Fibroblast of pulmonary artery (primary cell): ENCODE measurements at places on chromosomes 2 and 18.

DNA sequence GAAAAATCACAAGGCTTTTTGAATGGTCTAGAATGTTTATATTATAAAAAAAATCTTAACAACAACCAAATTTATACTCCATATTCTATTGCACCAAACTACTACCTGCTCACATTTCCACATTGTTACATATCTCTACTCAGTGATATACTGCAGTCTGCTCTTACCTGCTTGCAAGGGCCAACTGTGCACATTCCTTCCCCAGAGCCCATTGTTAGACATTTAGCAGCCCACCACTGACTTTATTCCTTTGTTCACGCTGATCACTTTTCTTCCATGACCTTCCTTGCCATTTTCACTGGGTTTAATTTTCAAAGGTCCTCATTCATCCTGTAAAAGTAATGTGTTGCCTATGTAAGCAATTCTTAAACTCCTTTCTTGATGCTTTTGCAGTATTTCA, 109.7 kb upstream of the KCNJ3 start:
- no peak for DNase-seq

DNA sequence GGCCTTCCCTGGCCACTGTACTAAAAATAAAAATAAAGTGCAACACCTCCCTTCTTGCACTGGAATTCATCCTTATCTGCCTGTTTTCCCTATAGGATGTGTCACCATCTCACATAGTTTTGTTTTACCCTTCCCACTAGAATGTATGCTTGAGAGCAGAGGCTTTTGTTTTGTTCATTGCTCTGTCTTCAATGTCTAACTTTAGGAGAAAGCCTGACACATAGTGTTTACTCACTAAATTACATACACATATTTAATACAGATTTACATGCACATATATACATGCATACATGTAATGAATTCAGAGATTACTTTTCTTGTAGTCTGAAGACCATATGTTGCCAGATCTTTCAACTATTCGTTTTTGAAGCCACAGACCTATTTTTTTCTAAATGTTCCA, 23.0 kb downstream of the CD302 start:
- peak; percentile 49 for DNase-seq

DNA sequence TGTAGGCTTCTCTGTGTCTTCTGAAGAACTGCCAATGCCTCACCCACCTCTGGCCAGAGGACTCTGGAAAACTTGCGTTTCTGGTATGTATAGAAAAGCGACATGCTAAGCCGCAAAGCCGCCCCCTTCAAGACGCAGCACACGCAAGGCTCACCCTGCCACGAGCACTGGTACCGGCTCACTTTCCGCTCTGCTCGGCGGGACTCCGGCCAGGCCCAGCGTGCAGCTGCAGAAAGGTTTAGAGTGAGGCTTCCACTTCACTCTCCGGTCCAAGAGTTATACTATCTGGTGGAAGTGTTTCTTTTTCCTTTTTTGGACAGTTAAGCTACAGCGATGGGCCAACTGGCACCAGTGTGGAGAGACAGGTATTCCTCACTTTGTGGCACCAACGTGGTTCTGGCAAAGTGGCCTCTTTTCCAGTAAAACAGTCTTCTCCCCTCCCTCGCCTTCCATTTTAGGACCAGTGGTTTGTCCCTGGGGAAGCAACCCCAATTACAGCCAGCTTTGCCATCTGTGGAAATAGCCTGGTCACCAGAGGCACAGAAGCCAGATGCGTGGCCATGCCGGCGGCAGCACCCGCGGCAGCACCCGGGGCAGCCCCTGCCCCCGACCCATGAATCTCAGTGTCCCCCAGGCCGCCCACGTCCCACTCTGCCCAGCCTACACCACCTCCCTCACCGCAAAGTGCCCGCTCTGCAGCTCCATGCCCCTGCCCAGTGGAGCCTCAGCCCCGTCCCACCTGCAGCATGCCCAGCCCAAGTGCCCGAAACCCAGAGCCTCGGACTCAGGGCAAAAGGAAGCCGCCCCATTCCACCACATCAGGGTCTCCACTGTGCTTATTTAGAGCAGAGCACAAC, 91.6 kb upstream of the CTDP1 start:
- DNase-seq = no peak

DNA sequence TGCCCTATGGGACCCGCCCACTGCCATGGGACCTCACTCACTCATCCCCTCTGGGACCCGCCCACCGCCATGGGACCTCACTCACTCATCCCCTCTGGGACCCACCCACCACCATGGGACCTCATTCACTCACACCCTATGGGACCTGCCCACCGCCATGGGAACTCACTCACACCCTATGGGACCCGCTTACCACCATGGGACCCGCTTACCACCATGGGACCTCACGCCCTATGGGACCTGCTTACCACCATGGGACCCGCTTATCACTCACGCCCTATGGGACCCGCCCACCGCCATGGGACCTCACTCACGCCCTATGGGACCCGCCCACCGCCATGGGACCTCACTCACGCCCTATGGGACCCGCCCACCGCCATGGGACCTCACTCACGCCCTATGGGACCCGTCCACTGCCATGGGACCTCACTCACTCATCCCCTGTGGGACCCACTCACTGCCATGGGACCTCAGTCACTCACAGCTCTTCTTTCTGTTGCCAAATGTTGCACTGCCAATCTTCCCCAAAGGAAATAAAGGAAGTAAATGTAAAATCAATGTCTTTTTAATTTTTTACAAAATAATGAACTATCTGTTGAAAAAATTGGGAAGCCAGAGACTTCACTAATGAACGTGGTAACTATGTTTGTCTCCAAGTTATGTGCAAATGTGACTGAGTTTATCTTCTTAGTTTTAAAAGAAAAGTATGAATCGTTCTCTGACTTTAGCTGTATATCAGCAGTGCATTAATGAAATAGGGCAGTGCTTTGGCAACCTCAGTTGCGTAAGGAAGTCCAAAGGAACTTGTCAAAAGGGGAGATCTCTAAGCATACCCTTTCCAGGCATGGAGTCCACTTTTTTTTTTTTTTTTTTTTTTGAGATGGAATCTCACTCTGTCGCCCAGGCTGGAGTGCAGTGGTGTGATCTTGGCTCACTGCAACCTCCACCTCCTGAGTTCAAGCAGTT, 101.5 kb upstream of the MGAT5 start:
- DNase-seq = no peak

GRCh38 chr2:137178951-137179377, 413.6 kb downstream of the THSD7B start:
- DNase-seq = peak; percentile 44

DNA sequence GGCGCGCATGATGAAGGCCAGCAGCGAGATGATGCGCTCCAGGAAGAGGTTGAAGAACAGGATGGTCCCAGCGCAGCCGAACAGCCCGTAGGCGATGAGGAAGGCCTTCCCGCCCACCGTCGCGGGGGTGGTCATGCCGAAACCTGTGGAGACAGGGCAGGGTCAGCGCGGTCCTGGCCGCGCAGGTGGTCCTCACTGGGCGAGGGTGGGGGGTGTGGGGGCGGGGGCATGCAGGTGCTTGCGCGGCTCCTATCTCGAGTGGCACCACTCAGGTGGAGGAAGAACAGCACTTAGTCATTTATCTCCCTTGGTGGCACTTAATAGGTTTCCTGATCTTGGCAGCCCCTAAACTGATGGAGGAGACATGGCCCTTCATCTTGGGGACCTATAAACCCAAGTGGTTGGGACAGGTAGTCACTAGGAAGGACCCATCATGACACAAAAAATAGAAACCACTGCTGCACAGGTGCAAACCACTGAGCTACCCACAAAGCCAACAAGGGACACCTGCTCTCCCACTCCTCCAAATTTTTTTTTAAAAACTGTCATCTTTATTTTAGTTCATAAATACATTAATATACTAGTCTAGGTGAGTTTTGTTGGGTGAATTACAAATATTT, 118.8 kb downstream of the MSH2 start:
- no peak for DNase-seq

- DNase-seq = no peak
These were observed 65.8 kb upstream of the RIOK3 start for GRCh38 chr18:23387265-23387664.

DNA sequence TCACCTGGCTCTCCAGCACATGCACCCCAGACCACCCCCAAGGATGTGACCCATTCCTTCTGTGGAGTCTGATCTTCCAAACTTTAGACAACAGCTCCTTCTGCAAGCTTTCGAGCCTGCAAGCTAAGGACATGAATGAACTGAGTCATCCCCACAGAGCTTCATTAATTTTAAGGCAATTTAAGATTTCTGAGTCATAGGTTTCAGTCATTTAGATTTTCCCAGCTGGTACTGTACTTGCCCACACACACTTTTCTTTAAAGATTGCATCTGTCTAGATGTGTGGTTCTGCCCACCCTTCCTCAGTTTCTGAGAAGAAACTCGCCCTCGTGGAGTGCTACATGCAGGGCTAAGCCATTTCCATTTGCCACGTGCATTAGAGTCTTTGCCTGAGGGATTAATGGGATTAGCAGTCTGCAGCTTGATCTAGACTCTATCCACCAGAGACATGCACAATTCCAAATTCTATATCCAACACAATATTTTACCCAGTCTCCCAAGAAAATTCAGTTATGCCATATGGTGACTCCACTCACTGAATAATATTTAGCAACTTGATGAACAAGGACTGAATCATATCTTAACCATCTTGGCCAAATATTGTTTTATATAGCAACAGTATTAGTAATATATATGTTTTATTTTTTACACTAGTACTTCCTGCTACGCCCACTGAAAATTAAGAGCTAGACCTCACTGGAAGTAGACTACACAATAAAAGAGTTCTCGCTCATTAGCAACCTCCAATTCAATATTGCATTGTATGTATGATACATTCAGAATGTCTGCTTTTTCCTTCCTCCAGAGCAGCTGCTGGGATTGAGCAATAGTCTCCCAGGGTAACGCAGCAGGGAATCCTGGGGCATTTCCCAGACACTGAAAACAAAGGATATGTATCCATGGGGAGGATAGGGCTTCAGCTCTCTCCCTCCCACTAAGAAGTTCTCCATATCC, 14.3 kb upstream of the TRIB2 start:
- peak; percentile 96 for DNase-seq

- no peak for DNase-seq
These were observed 20.6 kb upstream of the NDUFV2 start for GRCh38 chr18:9081940-9082339.

GRCh38 chr2:242038166-242038927, 168.8 kb downstream of the RTP5 start:
- DNase-seq = no peak

DNA sequence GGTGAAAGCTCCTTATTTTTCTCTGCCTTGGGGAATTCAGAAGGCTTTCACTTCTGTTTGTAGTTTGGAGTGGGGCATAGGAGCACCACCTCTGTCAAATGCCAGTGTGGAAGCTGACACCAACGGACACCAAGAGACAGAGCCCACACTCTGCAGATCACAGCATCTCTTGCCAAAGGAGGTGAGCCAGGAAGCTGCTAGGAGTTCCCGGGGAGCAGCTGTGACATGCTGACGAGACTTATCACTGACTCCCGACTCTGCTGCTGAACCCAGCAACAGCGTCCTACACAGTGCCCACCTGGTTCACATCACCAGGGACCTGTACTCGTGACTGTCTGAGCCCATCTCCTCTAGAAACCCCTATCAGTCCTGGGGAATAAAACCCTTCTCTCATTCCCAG, 8.1 kb downstream of the TEX51 start:
- no peak for DNase-seq

DNA sequence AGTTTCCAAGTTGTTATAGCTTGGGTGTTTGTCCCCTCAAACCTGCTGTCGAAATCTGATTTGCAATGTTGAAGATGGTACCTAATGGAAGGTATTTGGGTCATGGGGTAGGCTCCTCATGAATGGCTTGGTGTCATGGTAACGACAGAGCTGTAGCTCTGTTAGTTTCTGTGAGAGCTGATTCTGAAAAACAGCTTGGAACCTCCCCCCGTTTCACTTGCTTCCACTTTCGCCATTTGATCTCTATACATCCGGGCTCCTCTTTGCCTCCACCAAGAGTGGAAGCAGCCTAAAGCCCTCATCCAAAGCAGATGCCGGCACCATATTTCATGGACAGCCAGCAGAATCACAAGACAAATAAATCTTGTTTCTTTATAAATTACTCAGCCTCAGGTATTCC, 1035.1 kb upstream of the SLC39A10 start:
- no peak for DNase-seq
